Stimulated activated effector memory CD8-positive, alpha-beta T cell treated with anti-CD3 and anti-CD28 coated beads, Interleukin-12 subunit alpha, Interleukin-12 subunit beta, amount 100 ng/mL, for 72 hours (primary cell): ENCODE measurements at places on chromosomes 6 and 20.

DNA sequence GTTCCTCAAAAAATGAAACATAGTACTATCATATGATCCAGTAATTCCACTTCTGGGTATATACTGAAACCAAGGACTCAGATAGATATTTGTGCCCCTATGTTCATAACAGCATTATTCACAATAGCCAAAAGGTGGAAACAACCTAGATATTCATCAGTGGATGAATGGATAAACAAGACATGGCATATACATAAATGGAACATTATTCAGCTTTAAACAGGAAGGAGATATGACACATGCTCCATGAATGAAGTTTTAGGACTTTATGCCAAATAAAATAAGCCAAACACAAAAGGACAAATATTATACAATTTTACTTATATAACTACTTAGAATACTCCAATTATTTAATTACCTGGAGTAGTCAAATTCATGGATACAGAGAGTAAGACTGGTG lies 16.4 kb downstream of the PLCB1 start:
- no peak for DNase-seq

- DNase-seq: no peak
Observed at GRCh38 chr20:48599748-48600469, 227.9 kb downstream of the PREX1 start.

DNA sequence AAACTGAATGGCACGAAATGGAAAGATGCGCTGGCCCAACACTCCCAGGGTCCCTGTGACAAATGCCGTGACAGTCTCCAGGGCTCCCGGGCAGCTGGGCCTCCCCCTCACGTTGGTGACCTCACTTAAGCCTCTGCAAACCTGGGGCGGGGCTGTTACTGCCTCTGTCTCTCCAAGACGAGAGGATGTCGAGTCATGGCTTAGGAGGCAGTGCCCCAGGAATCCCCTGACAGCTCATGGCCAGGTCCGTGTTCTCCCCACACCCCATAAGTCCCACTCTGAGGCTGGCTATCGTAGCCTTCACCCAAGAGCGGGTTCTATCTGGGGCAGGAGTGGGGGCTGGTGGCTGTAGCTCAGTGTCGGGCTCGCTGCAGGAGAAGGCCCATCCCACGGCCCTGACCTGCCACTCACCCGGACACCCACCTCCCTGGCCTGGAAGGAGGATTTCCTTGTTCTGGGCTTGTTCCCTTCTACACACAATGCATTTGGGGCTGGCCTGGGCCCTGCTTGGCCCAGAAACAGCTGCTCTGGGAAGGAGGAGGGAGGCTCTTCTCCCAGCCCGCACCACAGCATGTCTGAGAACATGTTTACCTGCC lies 5.6 kb upstream of the RPS21 start:
- DNase-seq: no peak

- DNase-seq: no peak
Observed at GRCh38 chr6:82066991-82067411, 180.5 kb downstream of the IBTK start.

DNA sequence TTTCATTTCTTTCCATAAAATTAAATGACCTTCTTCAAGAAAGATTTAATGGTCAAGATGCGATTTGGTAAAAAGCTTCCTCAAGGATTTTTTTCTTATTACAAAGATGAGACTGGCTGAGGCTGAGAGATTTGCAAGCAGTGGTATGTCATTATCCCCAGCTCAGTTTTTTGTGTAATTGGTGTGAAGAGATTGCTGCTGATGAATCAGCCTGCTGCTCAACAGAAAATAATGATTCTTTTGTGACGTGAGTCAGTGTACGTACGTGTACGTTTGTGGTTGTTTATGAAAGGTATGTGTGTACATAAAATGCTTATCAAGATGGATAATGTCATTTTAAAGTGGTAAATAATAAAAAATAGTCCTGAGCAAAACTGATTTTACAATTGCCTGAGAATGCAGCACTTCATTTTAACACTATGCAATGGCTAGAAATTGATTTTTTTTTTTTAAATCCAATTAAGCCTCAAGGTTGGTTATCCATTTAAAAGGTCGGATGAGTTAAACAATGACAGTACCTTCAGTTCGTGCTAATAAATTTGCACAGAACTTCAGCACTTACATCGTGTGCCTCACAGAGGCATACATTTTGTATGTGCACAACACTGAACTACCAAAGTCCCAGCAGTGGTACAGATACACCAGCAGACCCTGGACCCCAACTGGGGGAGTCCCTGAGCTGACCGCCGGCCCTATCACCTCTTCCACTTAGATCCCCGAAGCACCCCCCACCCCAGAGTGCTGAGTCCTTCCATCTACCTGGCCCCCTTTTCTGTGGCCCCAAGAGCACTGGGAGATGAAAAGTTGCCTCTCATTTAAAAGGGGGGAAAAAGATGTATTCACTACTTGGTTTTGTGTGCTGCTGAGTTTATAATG lies 9.7 kb upstream of the NPEPL1 start:
- no peak for DNase-seq

DNA sequence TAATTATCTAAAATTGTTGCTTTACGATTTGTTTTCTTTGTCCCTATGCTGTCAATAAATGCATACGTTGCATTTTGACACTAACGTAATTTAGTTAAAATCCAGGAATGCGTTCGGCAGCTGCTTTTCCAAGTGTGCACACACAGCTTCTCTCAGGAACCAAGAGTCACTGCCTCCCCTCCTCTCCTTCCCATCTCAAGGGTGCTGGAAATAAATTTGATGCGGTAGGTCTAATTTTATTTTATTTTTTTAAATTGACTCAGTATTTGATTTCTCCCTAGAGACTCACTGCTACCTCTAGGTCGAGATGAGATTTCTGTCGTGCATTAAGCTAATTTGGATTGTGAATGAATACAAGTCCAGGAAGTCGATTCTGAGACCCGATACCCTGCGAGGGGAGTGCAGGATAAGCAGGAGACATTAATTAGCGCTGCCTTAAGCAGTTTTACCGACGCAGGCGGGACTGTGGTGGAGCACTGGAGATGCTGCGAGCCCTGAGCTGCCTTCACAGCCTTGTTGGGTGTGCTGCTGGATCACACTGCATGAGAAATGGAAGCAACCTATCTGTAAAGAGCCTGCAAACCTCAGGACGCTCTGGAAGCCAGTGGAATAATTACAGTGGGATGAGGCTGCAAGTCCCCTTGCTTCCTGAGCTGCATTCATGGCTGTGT lies 381.2 kb downstream of the C6orf118 start:
- no peak for DNase-seq

- DNase-seq: no peak
Observed at GRCh38 chr6:11632231-11632630, 94.7 kb downstream of the TMEM170B start.

GRCh38 chr20:14055127-14055742 lies 59.9 kb downstream of the MACROD2 start:
- DNase-seq: no peak

- no peak for DNase-seq
Observed at GRCh38 chr6:157831424-157832249, 8.6 kb downstream of the SNX9 start.
